ENCODE measurements at places on chromosomes 2 and 18. TPM values are rescaled to one million over a fixed set of nuclear protein-coding genes. Genes with fewer than 3 reads are reported as not detected.

- DNase-seq = no peak
These were observed 97.7 kb downstream of the LOXHD1 start for GRCh38 chr18:46559296-46559695.

DNA sequence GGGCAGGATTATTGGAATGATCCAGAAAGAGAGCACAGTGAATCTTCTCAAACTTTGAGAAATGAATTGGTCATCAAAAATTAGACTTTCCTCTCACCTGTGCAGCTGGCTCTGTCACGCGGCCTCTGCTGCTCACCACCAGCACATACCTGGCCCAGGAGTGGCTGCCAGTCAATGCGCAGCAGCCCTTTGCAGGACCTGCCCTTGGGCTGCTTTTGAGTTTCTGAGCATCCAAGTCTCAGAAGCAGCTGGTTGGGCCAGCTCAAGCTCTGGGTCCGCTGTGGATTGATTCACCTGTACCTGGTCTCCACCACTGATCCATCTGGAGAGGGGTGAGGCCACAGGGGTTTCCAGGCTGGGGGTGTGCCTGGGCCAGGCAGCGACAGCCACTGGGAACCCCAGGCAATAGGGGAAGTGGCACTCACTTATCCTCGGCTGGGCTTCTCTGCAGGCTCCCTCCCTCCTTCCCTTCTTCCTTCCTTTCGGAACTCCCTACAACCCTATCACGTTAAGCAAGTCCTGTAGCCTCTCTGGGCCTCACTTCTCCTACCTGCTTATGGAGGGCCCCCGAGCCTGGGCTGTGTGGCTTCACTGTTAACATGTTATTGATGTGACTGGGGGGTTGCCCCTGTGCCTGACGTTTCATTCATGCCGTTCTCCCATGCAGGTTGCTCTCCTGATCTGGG, 48.1 kb downstream of the SH3BP4 start:
- DNase-seq = no peak

DNA sequence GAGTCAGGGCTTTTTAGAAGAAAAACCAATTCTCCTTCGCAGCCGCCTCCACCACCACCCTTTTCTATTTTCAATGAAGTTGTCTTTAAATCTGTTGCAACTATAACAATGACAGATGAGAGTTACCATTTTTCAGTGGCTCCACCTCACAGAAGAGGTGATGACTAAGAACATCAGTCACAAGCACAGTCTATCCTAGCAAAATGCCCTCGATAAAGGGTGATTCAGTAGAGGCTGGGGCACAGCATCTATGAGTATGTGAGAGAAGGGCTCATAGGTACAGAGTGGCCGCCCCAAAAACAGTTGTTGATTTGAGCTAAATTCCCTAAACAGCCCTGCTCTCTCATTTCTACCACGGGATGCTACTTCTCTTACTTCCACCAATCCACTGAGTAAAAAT, 310.8 kb upstream of the MGAT5 start:
- DNase-seq = no peak

- DNase-seq = no peak
These were observed 785.7 kb upstream of the GYPC start for GRCh38 chr2:125870264-125870663.

The ALK gene
- not detected for total RNA-seq

The SCN9A gene
- total RNA-seq = 0.07 TPM

The MLPH gene
- total RNA-seq = 81.4 TPM

The GALR1 gene
- not detected for total RNA-seq

The ABCG8 gene
- total RNA-seq = 0.05 TPM
